SJSA1 (cell line): ENCODE measurements at places on chromosomes 4 and X. TPM values are rescaled to one million over a fixed set of nuclear protein-coding genes. Genes with fewer than 3 reads are reported as not detected.
A peak's percentile ranks its signal among the peaks of the same experiment; 100 is the strongest.

DNA sequence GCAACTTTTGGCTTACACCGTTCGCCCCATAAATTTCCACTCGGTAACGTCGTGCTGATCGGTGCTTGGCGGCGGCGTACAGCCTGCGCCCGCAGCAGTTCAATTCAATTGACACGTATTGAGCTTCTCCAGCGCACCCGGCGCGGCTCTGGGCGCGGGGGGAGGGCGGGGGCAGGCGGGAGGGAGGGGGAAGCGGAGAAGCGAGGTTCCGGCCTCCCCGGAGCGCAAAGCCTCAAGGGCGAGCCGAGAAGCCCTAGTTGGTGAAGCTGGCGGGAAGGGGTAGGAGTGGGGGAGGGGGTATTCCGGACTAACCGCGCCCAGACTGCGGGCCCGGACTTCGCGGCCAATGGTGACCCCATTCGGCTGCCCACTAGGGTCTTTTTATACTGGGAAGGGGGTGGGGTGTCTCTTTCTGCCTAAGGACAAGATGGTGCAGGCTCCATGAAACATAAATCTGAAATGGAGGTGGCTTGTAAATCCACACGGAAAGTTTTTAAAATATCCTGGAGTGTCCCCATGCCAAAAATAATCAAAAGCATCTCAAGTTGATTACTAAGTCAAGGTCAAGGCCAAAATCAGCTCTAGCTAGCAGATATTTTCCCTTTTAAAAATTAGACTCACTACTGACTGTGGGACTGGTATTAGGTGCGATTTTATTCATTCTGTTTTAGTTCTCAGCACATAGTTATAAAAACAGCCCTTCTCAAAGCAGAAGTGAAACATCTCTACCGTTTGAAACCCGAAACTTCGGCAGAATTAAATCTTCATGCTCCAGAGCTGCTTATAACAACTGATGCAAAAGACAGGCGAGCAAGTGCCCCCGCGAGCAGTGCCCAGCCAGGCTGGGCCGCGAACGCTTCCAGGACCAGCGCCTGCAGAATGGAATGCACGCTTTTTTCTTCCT, 1.5 kb upstream of the BCOR start:
- peak; percentile 61 for DNase-seq

The ENAM gene
- not detected in 2 replicates for total RNA-seq

The UFSP2 gene
- 17.1 and 32.1 TPM in 2 replicates for total RNA-seq

GRCh38 chr4:107725281-107725859, 5.3 kb upstream of the PAPSS1 start:
- no peak for DNase-seq

DNA sequence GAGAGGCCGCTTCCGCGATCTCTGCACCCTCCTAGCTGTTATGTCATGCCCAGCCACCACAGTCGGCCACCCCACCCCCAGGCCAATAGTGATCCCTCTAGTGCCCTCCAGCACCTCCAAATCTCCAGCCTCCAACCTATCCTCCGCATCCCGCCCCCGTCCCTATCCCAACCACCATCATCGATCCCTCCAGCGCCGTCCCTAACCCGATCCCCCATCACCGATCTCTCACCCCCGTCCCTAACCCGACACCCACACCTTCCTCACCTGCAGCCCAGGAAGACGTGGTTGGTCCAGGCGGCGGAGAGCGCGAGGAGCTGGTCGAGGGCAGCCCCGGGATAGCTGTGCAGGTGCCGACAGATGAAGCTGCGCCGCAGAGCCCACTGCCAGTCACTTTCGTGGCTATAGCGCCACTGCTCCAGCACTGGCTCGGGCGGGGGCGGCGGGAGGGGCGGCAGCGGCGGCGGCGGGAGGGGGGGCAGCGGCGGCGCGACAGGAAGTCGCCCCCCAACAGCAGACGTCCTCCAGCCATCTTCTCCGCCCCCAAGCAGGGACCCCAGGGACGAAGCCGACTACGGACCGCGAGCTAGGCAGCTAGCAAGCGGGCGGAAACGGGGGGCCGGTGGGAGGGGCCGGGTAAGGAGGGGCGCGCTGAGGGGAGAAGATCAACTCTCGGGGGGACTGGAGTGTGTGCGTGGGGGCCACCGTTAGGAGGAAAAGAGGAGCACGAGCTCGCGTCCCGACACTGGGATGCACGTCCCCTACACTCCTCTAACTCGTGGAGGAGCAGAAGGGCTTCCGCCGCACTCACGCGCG, 552 bp downstream of the NKRF start:
- peak; percentile 33 for DNase-seq

GRCh38 chr4:31283679-31284078, 563.5 kb downstream of the PCDH7 start:
- no peak for DNase-seq

The SLC10A3 gene
- total RNA-seq: 10.1 and 19.9 TPM in 2 replicates

The PAGE2B gene
- not detected in 2 replicates for total RNA-seq
